Activated CD4-positive, alpha-beta T cell treated with anti-CD3 and anti-CD28 coated beads, Interleukin-2, amount 50 U/mL, for 4 hours (primary cell): ENCODE measurements at places on chromosomes 2 and 18.

GRCh38 chr2:40284797-40285196 is 167.1 kb downstream of the SLC8A1 start:
- no peak for DNase-seq

- no peak for DNase-seq
These were observed 79.4 kb upstream of the FOSL2 start for GRCh38 chr2:28313220-28313784.

GRCh38 chr18:9488538-9488937 is 13.2 kb downstream of the RALBP1 start:
- DNase-seq = no peak

DNA sequence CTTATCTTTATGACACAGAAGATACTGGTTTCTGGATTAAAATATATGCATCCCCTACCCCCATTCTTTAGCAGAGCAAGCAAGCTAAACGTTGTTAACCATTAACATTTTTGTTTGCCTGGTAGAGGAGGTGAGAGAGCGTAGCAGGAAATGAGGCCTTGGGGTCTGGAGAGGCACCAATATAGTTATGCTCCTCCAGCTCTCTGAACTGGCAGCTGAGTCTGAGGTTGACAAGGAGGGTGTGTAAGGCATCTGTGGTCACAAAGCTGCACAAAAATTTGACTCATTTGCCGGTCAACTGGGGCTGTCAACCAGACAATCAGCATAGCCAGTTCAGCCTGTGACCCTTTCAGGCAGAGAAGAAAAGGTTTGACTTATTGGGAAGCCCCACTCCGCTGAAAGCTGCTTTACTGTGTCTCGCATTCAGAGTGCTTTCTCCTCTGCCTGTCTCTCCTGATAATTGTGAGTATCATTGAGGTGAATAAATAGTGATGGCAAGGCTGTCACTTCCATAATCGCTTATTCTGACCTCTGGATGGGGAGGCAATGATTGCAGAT is 647.5 kb upstream of the SETBP1 start:
- DNase-seq = no peak

GRCh38 chr2:54360055-54360792 is 95.9 kb upstream of the SPTBN1 start:
- DNase-seq = no peak

DNA sequence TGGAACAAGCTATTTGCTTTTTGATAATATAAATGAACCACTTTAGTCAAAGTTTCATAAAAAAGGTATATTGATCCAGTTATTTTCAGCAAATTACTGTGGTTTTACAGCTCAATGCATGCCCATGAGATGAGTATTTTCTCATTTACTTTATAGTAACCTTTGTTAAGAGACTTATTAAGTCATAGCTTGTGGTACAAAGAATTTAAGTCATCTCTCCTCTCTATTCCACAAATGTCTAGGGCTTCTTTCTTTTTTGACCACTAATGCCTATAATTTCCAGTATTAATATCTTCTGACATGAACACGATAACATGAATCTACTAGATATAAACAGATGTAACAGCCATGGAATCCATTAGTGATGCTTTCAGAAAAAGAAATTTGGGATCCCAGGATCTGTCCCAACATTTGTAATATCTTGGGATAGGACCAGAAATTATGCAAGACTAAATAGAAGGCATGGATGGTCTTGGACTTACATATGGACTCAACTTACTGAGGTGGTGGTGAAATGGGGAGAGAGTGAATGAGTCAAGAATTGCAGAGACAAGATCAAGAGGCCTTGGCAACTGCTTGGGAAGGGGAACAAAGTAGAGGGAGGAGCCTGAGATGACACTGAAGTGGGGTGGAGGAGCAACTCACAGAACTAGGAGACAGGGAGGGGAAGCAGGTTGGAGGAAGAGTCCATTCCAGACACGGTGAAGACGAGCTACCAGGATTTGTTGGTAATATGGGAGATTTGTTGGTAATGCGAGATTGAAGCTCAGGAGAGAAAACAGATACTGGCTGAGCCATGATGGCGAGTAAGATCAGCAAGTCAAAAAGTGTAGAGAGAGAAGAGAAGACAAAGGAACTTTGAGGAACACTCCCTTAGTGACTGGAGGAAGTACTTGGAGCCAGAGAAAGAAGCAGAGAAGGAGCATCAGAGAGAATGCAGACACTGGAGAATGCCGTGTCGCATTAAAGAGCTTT is 42.4 kb upstream of the KDM3A start:
- DNase-seq = no peak

GRCh38 chr2:217108086-217108485 is 248.2 kb upstream of the TNP1 start:
- no peak for DNase-seq

DNA sequence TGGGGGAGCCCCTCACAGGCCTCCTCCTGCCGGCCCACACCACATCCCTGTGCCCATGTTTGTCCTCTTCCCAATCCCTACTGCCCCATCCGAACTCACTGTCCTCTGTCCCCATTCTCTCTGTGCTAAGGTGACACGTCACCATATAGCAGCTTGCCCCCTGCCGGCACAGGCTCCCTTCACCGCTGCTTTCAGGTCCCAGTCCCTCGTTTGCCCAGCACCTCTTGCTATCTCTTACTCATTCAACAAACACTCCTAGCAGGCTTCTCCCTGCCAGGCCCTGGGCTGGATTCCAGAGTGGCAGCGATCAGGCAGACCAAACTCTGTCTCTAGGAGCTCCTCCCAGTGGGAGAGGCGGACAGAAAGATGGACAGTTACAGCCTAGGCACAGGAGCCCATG is 74.3 kb downstream of the TFCP2L1 start:
- no peak for DNase-seq

GRCh38 chr2:49901202-49902065 is 747.1 kb upstream of the FSHR start:
- no peak for DNase-seq

- no peak for DNase-seq
These were observed 50.2 kb downstream of the SKA1 start for GRCh38 chr18:50424877-50425690.

DNA sequence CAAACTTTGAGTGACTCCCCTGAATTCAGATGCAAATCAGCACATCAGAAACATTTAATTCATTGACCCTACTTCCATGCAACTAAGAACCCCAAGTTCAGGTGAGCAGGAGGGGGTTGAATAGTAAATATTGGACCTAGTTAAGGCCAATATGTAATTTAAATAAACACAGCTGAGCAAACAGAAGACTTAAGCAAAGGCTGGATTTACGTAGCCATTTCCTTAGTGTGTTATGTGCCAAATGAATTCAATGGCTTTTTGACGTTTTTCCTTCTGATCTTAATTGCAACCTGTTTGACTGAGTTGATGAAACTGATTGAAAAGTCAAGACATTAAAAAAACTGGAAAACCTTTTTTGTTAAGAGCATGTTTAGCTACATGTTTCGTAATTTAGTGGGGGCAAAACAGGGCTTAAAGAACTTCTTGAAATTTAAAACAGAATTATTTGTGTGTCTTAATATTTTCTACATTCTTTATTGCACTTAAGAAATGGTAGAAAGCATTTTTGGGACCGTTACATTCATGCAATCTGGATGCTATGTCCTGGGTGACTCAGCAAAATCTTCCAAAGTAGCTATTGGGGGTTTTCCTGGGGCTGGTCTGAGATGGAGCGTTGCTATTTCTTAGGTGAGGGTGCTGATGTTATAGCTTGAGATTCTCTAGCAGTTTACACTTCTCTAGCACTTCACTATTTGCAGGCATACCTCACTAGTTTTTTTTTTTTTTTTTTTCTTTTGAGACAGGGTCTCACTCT is 25.5 kb upstream of the KCNE4 start:
- DNase-seq = no peak
